ENCODE measurements at places on chromosomes 13 and 19.
A peak's percentile ranks its signal among the peaks of the same experiment; 100 is the strongest.

GRCh38 chr19:49512970-49513745 is 697 bp downstream of the FCGRT start:
- peak; percentile 39 for DNase-seq

DNA sequence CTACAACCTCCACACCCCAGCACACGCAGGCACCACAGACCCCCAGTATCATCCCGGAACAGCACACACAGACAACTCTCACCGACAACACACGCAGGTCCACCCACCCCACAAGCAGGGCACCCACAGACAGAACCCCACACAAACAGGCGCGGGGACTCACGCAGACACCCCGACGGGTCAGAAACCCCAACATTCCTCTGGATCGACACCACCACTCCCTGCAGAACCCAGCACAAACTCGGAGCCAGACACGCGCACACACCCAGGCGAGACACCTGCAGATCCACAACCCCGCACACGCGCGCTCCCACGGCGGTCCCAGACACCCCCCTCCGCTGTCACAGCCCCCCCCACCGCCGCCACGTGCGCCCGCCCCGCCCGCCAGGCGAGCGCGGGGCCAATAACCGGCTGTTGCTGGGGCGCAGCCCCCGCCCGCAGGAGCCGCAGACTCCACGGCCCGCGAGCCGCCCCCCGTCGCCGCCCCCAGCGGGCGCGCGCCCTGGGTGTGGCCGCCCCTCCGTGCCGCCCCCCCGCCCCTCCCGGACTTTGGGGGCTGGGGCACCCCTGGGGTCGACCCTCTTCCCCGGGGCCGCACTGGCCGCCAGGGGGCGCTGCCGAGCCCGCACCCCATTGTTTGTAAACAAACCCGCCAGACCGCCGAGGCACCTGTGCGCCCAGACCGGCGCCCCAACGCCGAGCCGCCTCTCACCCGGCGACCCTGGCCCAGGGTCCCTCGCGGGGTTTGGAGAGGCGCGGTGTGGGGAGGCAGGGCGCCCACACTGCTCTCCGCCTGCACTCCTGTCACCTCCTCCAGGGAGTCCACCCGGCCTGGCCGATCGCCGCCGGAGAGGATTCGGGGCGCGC is 712 bp downstream of the BBC3 start:
- peak; percentile 34 for DNase-seq

GRCh38 chr19:38537071-38537936 is 80.4 kb downstream of the MAP4K1 start:
- DNase-seq: no peak

- peak; percentile 84 for DNase-seq
Measured at GRCh38 chr19:41570639-41571112, 5.3 kb upstream of the CEACAM21 start.

- DNase-seq: no peak
Measured at GRCh38 chr19:55400281-55401087, 7.1 kb downstream of the UBE2S start.

DNA sequence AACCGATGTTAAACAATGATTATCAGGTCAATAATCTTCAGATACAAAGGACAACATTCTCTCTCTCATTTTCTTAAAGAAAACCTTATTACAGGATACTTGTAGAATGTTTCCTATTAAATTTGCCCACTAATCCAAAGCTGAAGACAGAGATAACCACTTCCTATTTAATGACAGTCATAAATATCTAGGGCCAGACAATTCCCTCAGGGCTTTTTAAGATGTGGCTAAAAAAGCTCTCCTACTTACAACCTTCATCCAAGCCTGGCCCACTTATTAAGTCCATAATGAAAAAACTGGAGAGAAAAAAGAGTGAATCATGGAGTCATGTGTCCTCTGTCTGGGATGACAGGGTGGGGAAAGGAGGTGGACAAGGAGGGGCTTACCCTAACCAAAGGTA is 235.9 kb downstream of the KLF12 start:
- DNase-seq: no peak

DNA sequence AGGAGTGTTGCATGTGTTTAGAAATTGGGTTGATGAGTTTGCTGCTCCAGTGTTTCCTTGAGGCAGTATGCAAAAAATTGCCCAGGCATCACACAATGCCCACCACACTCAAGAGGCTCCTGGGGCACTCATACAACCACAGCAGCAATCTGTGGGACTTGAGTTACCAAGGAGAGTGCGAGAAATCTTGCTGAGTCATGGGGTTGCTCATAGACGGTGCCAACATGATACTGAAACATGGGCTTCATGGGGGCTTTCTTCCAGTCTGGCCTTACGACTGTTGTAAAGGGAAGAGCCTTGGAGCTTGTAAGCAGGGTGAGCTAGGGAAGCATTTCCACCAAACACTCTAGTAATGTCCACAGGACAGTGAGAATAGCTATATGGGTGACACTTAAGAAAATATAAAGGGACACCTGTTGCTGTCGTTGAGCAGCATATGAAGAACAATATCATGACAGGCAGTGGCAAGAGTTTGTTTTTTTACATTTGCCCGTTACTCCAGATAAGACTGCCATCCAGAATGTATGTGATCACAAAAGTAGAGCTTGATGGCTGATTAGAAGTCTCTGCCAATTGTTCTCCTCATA is 1237.4 kb downstream of the UQCRFS1 start:
- DNase-seq: no peak

- no peak for DNase-seq
Measured at GRCh38 chr13:98780451-98780850, 28.0 kb upstream of the SLC15A1 start.

DNA sequence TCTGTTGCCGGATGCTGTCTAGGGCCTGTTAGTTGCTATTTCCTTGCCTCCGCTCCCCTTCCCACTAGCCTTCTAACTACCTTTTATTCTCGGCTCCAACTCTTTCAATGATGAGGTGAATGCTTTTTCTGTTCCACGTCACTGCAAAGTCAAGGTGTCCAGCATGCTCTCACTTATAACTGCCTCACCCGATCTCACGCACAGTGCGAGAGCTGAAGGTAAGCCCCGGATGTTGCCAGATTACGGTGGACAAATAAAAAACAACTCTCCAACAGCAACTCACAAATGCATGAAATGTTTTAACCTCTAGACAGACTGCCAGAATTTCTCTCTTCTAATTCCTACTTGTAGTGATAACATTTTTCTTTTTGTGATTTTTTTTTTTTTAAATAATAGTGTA is 169.9 kb downstream of the STK24 start:
- no peak for DNase-seq

DNA sequence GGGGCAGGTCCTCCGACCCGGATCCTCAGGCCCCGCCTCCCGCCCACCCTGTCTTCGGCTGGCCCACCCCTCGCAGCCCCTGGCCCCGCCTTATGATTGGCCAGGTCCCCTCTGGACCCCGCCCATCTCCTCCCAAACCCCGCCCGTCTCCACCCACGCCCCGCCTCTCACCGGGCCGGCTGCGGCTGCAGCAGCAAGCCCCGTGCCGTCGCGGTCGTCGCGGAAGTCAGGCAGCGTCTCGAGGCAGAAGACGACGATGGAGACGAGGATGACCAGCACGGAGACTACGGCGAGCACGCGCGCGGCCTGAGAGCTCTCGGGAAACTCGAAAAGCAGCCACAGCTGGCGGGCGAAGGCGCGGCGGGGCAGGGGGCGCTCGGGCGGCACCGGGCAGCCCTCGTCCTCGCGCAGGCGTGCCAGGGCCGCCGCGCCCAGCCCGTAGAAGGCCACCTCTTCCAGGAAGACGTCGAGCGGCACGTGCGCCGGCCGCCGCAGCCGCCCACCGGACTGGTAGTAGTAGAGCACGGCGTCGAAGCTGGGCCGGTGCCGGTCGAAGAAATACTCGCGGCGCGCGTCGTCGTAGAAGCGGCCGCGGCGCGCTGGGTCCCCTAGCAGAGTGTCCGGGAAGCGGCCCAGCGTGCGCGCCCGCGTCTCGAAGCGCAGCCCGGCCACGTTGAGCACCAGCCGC is 495 bp downstream of the KCNA7 start:
- DNase-seq: no peak

DNA sequence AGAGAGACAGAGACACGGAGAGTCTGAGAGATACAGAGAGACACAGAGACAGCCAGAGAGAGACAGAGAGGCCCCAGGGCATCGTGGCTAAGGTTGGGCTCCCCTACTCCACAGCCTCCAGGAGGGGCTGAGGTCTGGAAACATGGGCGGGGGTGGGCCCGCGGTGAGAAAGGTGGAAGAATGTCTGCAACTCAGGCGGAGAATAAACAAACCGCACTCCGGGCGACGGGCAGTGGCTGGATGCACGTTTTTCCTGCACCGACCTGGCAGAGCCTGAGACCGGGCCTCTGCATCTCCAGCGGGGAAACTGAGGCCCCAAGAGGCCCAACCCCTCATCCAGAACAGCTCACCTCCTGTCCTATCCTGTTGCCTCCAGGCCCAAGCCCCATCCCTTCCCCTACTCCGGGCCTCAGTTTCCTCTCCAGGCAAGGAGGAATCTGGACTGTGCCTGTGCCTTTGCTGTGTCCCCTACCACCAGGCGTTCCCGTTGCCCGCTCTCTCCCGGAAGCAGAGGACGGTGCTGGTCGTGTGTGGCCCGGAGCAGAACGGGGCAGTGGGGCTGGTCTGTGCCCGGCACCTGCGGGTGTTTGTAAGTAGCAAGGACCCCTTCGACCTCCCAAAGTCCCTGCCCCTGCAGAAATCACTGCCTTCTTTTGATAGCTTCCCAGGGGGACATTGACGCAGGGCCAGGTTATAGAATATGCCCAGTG is 3.4 kb upstream of the CILP2 start:
- DNase-seq: no peak
